ENCODE measurements at places on chromosomes 6 and 20. TPM values are rescaled to one million over a fixed set of nuclear protein-coding genes. Genes with fewer than 3 reads are reported as not detected.

DNA sequence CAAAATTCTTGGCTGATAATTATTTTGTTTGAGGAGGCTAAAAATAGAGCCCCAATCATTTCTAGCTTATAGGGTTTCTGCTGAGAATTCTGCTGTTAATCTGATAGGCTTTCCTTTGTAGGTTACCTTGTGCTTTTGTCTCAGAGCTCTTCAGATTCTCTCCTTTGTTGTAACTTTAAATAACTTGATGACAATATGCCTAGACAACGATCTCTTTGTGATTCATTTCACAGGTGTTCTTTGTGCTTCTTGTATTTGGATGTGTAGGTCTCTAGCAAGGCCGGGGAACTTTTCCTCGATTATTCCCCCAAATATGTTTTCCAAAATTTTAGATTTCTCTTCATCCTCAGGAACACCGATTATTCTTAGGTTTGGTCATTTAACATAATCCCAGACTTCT is 376.5 kb upstream of the MAN1A1 start:
- DNase-seq: no peak
- no peaks in the 10 kb centered on the region for H3K27me3 ChIP-seq
- no peak overlapping the region for H3K27ac ChIP-seq
- H3K4me3 ChIP-seq: no peak overlapping the region
- H3K4me1 ChIP-seq: peaks cover 11% of the 10 kb centered on the region

DNA sequence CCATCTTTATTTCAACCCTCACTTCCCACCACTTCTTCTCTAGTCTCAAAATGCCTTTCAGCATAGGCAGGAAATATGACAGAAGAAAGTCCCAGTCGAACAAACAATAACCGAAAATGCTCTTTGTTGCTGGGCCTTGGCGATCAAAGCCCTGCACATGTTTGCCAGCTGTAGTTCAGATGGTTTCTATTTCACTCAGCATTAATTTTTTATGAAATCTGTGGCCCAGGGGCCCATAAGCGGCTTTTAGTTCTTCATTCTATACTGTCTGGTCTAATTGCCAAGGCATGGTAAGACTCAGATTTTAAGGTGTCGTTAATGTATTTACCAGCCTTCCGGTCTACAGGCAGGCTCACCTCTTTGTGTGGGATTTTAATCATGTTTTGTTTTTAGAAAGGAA is 10.9 kb upstream of the F13A1 start:
- H3K27me3 ChIP-seq: peaks cover 16% of the 10 kb centered on the region
- no peaks in the 10 kb centered on the region for H3K4me1 ChIP-seq
- no peak for DNase-seq
- H3K4me3 ChIP-seq: no peak overlapping the region
- H3K36me3 ChIP-seq: no peaks in the 10 kb centered on the region

GRCh38 chr6:31287619-31288018 is 15.7 kb upstream of the HLA-C start:
- no peak overlapping the region for H3K27ac ChIP-seq
- no peaks in the 10 kb centered on the region for H3K36me3 ChIP-seq
- peaks cover 100% of the 10 kb centered on the region for H3K27me3 ChIP-seq
- no peaks in the 10 kb centered on the region for H3K4me1 ChIP-seq

GRCh38 chr6:88361298-88361697 is 195.2 kb upstream of the CNR1 start:
- no peak overlapping the region for H3K27ac ChIP-seq
- no peak for DNase-seq
- H3K4me1 ChIP-seq: peaks cover 19% of the 10 kb centered on the region
- H3K36me3 ChIP-seq: no peaks in the 10 kb centered on the region
- H3K27me3 ChIP-seq: no peaks in the 10 kb centered on the region
- no peak overlapping the region for H3K4me3 ChIP-seq

DNA sequence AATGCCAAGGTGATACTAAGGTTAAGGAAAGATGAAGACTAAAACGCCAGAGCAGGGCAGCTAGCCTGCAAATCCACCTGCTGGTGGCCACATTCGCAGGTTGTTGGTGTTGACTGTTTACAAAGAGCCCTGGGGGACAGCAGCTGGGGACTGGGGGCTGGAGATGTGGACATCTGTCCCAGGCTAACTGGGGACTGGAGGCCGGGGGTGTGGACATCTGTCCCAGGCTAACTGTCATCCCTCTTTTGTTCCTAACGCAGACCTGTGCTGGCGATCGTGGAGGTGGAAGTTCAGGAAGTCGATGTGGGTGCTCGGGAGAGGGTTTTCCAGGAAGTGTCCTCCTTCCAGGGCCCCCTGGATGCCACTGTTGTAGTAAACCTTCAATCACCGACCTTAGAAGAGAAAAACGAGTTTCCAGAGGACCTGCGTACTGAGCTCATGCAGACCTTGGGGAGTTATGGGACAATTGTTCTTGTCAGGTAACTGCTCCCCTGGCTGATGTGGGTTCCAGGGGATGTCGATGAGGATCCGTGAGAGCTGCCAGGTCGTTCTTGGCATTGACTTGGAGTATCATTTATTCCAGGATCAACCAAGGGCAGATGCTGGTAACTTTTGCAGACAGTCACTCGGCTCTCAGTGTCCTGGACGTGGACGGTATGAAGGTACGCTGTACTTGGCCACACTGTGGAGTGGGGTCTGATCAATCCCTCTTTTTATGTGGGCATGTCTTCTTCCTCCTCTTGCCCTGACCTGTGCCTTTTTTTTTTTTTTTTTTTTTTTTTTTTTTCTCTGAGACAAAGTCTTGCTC is 87.0 kb downstream of the SERAC1 start:
- H3K36me3 ChIP-seq: peaks cover 46% of the 10 kb centered on the region
- no peaks in the 10 kb centered on the region for H3K4me1 ChIP-seq
- no peaks in the 10 kb centered on the region for H3K27me3 ChIP-seq
- no peak overlapping the region for H3K27ac ChIP-seq
- H3K4me3 ChIP-seq: no peak overlapping the region
- no peak for DNase-seq

GRCh38 chr6:56956491-56956890 is 1.6 kb downstream of the BEND6 start:
- no peak overlapping the region for H3K27ac ChIP-seq
- H3K27me3 ChIP-seq: no peaks in the 10 kb centered on the region
- peaks cover 21% of the 10 kb centered on the region for H3K36me3 ChIP-seq
- H3K4me3 ChIP-seq: no peak overlapping the region

- no peak overlapping the region for H3K27ac ChIP-seq
- no peaks in the 10 kb centered on the region for H3K36me3 ChIP-seq
- no peak for DNase-seq
- H3K4me1 ChIP-seq: no peaks in the 10 kb centered on the region
- H3K27me3 ChIP-seq: peaks cover 100% of the 10 kb centered on the region
Observed at GRCh38 chr6:33865478-33866077, 61.8 kb upstream of the MLN start.

Gene C6orf58
- 0.31 TPM for total RNA-seq

DNA sequence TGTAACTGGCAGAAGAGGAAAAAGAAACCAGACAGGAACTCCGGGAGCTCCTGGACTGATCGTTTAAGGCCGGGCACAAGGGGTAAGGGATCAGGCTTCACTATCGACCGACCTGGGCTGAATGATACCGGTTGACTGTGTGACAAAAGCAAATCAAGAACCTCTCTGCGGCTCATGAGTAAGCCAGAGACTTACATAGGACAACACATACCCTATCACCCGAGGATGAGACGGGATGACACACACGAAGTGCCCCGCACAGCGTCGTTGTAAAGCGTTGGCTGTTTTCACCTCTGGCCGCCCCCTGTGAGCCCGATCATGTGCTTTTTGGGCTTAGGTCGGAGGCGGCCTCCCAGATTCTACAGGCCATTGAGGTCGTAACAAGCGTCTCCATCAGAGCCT is 695 bp upstream of the TGIF2 start:
- peak overlapping the region; percentile 76 for H3K27ac ChIP-seq
- H3K27me3 ChIP-seq: no peaks in the 10 kb centered on the region
- peaks cover 28% of the 10 kb centered on the region for H3K4me1 ChIP-seq
- peak; percentile 48 for DNase-seq

DNA sequence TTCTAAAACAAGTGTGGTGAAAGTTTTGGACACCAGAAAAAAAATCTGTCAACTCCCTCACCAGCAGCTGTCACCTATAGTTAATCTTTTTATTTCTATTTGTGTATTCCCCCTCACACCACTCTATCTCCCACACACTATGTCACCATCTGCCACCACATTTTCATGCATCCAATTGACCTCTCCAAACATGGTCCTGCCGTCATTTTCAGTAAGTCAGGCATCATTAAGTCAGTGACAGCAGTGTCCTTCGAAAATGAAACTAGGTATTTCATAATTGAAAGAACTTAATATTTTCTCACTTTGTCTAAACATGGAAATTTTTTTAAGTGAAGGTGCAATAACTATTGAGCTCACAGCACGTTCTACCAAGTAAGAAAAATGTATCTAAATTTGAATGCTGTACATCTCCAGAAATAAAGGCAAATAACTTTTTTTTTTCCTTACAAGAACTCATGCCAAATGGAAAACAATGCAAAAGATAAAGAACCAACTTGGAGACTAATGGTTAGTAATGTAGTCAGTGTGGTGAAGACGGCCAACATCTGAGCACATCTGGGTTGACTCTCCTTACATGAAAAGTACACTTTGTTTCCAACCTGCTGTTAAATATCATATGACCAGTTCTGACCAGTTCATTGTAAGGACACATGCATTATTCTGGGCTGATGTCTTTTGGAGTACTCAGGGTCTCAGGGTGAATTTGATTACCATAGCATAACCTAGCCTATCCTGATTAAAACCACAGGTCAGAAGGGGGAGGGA is 623.3 kb upstream of the MANEA start:
- no peak overlapping the region for H3K4me3 ChIP-seq
- H3K27ac ChIP-seq: no peak overlapping the region
- no peaks in the 10 kb centered on the region for H3K27me3 ChIP-seq
- no peaks in the 10 kb centered on the region for H3K36me3 ChIP-seq

DNA sequence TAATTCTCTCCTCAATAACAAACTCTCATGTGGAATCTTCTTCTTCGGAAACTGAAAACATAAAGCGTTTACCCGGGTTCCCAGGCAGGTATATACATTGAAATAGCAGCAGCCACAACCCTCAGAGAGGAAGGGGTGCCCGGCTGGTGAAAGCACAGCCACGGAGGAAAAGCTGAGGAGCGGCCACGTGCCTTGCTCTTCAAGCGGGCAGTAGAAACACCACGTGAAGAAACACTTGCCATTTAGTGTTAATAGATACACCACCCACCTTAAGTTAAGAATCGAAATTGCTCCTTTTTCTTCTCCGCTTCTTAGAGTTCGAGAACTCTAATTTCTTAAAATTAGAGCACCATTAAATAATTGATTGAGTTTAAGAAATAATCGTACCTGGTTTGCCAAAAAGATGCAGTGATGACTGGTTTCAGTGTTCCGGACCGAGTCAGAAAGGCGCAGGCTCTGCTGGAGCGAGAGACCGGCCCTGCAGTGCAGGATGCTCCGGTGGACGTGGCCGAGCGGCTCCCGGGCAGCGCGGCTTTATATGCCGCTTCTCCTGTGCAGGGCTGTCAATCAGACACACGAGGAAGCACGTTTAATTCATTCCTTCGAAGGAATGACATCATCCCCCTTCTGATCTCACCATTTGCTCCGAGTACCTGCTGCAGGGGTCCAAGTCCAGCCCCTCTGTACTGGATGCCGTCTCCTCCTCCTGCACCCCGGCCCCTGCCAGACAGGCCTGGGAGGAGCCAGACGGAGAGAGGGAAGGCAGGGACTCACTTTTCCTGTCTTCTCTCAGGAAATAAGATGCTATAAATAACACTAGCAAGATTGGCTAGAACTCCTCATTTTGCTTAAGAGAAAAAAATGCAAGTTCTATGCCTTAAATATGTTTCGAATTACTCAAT is at the start of gene THBS2:
THBS2 (minus strand) TSS at position 510 of the 902 bp plus-strand sequence. CDS start 3,062 bp downstream, outside the sequence.
- no peak within 1 kb of the TSS for H3K4me3 ChIP-seq
- no peak for DNase-seq
- no peaks in the 10 kb centered on the region for H3K27me3 ChIP-seq
- no peaks in the 10 kb centered on the region for H3K36me3 ChIP-seq
- H3K4me1 ChIP-seq: no peaks in the 10 kb centered on the region

DNA sequence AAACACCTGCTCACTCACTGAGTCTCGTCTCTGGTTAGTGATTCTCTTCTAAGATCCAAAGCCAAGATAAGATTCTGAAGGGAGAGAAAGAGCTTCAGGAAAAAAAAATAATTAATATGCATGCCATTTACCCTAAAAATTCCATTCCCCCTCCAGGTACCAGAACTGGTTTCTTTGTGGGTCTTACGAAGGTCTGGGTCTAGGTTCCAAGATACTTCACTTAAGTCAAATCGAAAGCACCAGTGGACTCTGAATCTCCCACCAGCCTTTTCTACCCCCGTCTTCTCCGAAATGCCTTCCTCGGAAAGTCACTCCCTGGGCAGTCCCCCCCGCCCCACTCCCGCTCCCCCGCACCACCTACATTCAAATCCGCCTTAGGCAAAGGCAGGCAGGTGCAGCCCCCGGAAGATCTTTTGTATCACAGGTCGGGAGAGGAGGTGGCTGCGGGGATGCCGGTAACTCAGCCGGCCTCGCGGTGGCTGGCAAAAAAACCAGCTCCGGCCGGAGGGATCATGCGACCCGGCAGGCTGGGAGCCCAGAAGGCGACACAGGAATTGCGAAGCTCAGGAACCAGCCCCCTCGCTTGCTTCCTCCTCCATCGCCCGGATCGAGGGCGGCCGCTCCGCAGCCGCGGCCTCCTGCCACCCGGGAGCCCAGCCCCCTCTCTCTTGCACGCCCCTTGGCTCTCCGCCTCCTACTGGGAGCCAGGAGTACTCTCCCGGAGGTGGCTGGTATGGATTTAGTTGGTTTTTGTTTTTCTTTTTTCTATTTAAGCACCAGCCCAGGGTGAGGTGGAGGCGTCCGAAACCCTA is at the start of gene BCL2L1:
BCL2L1 (minus strand) TSS at position 612 of the 812 bp plus-strand sequence. CDS start 650 bp downstream, outside the sequence.
- H3K27me3 ChIP-seq: no peaks in the 10 kb centered on the region
- peaks cover 68% of the 10 kb centered on the region for H3K36me3 ChIP-seq
- peaks cover 30% of the 10 kb centered on the region for H3K4me1 ChIP-seq
- H3K27ac ChIP-seq: peak within 1 kb of the TSS; percentile 94
- DNase-seq: peak; percentile 96
- H3K4me3 ChIP-seq: peak within 1 kb of the TSS; percentile 97

- peaks cover 13% of the 10 kb centered on the region for H3K4me1 ChIP-seq
- no peak overlapping the region for H3K27ac ChIP-seq
- H3K4me3 ChIP-seq: peak overlapping the region; percentile 45
Observed at GRCh38 chr6:154615483-154616025, 105.1 kb upstream of the CNKSR3 start.

DNA sequence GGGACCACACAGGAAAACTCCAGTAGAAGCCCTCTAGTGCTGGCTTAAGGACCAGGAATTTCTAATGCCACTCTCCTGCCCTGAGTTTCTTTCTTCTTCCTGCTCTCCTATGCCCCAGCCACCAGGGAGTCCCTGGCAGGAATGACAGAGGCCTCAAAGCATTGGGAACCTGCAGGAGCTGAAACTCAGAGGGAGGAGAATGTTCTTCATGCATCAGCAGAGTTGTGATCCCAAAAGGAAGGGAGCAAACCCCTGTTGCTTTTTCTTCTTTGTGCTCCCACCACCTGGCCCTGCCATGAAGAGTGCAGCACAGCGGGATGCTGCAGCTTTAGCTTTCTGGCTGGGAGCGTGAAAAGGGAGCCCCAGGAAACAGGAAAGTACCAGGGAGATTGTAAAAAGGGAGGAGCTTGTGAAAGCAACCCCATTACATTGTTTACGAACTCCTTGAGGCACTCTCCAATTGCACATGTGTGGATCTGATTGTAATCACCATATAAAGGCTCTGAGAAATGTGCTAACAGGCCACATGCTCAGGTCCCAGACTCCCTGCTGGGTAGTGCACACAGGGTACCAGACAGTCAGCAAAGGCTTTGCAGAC is 34.7 kb upstream of the FKBP1A start:
- no peak for DNase-seq
- no peak overlapping the region for H3K27ac ChIP-seq
- H3K36me3 ChIP-seq: no peaks in the 10 kb centered on the region
- H3K4me3 ChIP-seq: no peak overlapping the region
- H3K27me3 ChIP-seq: no peaks in the 10 kb centered on the region

GRCh38 chr6:18264923-18265377 is 620 bp upstream of the DEK start:
- peaks cover 33% of the 10 kb centered on the region for H3K4me1 ChIP-seq
- peaks cover 52% of the 10 kb centered on the region for H3K36me3 ChIP-seq
- H3K4me3 ChIP-seq: peak overlapping the region; percentile 79
- H3K27ac ChIP-seq: peak overlapping the region; percentile 68
- no peak for DNase-seq

Gene TMEM74B
- 0.83 TPM for total RNA-seq

Measured in Calu3 (cell line).